ENCODE measurements at places on chromosomes 7 and 10. TPM values are rescaled to one million over a fixed set of nuclear protein-coding genes. Genes with fewer than 3 reads are reported as not detected.

C10orf62 gene
- not detected for total RNA-seq

CUBN gene
- 1.4 TPM for total RNA-seq

TLL2 gene
- 0.09 TPM for total RNA-seq

AKR1D1 gene
- total RNA-seq: not detected

SKIDA1 gene
- 0.36 TPM for total RNA-seq

ATOH7 gene
- not detected for total RNA-seq

RBP4 gene
- total RNA-seq: not detected

CCSER2 gene
- total RNA-seq: 21.8 TPM

ANAPC16 gene
- total RNA-seq: 37.5 TPM

BAG3 gene
- 12.4 TPM for total RNA-seq

SPAM1 gene
- total RNA-seq: not detected

Measured in endothelial cell of coronary artery (primary cell).